ENCODE measurements at places on chromosomes 2 and 18.
A peak's percentile ranks its signal among the peaks of the same experiment; 100 is the strongest.

DNA sequence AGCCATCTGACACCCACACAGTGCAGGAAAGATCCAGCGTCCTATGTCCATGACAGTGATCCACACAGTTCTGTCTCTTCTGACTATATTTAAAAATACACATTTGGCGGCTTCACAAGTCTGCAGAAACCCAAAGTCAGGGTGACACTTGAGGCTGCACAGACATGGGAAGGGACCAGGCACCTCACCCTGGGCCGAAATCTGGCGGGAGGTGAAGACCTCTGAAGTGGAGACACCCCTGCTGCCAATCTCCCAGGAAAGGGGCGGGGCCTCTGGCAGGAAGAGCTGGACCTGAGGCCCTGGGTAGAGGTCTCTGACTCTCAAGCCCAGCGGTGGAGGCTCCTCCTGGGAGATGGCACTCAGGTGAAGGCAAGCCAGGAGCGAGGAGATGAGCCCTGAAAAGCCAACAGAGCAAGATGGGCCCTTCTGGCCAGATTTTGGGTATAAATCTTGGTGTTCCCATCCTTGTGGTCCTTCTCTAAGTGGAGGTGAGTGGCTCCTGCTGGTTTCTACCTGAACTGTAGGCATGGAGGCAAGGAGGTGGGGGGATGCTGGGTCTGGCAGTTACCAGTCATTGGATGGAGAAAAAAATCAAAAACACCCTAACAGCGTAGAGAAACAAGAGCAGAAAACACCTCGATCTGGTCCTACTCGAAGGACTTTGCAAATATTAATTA is 248.4 kb downstream of the HDAC4 start:
- no peak for DNase-seq

DNA sequence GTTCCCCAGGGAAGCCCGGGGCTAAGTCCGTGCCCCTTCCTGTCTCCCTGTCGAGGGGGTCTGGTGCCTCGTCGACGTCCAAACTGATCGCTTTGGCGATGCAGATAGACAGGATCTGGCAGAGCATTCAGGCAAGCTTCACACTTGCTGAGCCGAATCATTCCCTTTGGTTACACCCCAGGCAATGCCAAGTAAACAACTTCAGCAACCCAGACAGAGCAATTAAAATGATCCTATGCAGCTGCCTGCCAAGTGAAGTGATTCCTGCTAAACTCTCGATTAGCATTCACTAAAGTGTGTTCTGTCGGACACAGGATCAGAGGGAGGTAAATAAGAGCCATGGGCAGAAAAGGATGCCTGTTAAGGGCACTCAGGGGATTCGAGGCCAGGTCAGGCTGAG is 108.2 kb upstream of the RAB12 start:
- DNase-seq: no peak

DNA sequence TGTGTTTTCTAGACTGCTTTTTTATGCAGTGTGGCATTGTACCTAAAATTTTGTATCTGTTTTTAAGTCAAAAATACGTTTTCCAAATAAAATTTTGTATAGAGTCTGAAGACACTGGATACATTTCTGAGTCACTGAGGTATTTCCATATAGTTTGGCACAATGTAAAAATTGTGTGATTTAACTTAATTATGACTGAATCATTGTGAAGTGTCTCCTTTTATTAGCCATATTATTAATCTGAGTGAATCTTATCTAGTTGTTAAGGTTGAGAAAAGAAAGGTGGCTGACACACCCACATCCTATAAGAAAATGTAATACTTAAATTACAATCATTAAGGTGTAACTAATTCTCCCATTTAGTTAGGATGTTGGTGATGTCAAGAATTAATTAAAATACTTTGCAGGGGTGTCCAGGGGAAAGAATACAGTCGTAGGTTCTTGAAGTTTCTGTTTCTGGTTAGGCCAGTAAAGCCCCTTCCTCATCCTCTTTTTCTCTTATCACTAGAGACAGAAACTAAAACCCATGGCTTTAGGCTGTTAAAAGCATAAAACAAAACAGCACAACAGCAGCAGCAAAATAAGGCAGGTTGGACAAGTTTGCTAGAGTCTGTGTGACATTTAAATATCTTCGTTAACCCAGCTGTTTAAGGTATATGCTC is 71.6 kb downstream of the UBE2E3 start:
- DNase-seq: no peak

DNA sequence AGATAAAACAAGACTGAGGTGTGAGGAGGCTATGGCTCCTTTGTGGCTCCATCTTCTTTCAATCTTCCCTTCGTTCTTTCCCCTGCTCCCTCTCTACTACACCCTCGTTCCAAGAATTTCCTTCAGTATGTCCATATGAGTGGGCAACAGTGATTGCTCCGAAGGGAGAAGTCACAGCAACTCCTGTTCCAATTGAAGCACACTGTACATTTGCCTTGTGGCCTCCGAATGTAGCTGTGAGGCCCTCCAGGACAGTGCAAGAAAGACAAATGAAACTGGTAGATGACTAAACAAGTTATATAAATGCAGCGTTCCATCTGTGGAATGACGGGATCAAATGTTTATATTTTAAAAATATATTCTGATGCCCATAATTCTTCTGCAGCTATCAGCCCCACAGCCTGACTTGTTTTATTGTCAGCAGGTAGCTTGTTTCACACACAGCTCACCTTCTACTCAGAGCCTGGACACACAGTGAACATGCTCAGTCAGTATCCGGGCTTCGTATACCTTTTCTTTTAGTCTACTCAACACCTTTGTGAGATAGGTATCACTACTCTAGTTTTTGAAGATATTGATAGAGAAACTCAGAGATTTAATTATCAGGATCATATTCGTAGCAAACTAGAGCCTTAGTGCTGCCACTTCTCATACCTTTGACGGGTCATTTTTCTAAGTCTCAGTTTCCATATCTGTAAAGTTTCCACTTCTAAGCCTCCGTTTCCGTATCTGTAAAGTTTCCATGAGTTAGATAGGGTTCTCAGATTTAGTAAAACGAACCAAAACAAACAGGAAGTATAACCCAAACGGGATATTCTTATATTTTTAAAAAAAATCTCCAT is 216.7 kb upstream of the STON1 start:
- DNase-seq: no peak

DNA sequence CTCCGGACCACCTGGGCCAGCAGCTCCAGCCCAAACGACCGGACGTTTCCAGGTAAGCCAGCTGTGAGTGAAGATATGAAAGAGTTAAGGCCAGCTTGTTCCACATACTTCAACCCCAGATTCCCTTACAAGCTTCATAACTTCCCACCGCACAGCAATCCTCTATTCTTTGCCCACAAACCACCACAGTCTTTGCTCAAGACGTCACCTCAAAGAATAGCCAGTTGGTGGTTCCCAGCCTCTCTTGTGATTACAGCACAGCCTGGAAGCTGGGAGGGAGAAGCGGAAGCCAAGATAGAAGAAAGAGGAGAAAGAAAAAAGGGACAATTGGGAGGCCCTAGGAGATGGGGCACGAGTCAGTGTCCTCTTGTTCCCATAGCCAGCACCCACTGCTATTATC is 70.6 kb downstream of the NRP2 start:
- DNase-seq: no peak

DNA sequence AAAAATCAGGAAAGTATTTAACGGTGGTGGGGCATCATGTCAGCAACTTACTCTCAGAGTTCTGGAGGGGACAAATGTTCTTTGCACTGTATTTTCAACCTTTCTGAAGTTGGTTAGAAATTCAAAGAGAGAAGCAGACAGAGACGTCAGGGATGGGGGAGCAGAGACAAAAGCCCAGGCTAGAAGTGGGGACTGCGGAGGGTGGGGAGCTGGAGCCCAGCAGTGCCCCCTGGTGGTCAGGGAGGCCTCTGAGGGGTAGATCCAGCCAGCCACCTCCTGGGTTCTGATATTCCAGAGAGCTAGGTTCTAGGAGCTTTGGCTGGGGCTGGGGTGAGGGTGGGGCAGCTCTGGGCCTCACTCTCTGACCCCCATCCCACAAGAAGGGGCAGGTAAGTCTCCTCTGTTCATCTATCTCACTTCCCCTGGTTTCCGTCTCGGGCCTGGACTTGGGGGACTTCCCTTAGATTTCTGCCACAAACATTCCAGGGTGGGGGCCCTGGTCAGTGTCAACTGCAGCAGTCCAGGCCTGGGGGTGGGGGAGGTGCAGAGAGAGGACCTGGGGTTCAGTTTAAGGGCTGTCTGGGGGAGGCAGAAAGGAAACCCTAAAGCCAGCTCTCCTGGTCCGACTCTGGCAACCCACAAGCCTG is 8.9 kb downstream of the TNS1 start:
- peak; percentile 92 for DNase-seq

- DNase-seq: no peak
These were observed 284 bp downstream of the TIMM21 start for GRCh38 chr18:74148543-74149070.

GRCh38 chr18:79434607-79435401 is 39.1 kb downstream of the NFATC1 start:
- no peak for DNase-seq

DNA sequence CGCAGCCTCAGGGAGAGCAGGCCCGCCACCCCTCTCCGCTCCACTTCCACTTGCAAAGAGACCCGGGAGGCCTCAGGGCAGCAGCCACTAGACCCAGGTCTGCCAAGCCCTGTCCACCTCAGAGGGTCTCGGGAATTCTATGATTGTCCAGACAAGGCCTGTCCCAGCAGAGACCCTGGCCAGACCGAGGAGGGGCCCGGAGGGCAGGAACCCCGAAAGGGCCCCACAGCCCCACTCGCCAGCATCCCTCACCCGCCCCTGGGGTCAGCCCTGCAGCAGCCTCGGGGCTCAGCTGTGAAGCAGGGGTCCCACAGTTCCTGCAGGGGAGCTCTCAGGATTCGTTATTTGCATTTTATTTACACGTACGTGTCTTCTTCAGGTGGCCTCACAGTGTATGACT is 269.5 kb downstream of the EIPR1 start:
- no peak for DNase-seq

GRCh38 chr18:7784171-7784570 is 217.1 kb downstream of the PTPRM start:
- peak; percentile 18 for DNase-seq

GRCh38 chr2:200614249-200614648 is 28.4 kb downstream of the AOX1 start:
- no peak for DNase-seq

- no peak for DNase-seq
These were observed 20.8 kb downstream of the RBMS1 start for GRCh38 chr2:160472839-160473251.

GRCh38 chr18:40431071-40431985 is 1523.7 kb upstream of the PIK3C3 start:
- DNase-seq: no peak

DNA sequence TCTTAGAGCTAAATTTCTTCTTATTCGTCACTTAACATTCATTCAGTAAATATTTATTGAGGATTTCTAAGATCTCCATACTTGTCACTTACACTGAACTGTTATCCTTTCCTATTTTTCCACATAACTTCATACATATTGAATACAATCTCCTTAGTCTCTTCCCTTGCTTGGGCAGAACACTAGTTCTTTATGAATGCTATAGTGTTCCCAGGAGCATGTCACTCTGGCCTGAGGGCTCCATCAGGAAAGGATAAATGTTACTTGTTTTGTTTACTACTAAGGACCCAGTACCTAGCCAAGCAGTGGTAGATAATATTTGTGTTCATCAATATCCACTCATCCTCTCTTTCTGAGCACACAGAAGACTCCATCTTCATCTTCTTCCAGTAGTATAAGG is 544.7 kb downstream of the ZEB2 start:
- DNase-seq: no peak

DNA sequence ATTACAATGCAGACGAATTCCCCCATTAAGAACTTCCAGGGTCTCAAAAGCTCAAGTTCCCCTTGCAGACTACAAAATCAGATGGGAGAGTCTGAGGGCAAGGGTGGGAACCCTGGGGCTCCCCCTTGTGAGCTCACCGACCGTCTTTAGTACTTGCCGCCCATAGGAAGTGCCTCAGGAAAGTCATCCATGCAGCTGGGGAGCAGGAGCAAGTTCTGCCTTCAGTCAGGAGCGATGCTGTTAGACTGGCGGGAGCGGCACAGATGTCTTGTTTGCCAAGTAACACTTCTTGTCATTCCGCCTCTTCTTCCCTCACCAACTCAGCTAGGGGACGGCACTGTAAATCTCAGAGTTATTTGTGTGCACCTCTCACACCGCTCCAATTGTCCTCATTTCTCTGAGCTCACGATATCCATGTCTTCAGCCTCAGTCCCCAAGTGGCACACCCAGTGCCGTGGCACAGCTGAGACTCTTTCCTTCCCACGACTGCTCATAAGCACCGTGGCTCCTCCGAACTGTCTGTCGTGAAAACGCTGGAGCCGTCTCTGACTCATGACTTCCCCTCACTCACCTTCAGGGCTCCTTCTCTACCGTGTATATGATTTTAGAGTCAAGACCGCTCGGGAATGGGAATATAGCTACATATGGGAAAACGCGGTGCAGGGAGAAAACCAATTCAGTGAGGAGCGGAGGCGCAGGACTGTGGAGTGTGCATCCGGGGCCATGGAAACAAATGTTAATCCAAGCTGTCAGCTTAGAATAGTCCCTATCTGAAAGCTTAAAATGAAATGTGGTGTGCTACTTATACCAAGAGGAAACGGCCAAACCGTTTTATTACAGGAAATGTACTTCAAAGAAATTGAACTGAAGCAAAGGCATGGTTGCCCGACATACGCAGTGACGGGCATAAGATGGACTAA is 34.0 kb downstream of the UXS1 start:
- no peak for DNase-seq

- no peak for DNase-seq
These were observed 17.5 kb upstream of the DPP4 start for GRCh38 chr2:162091325-162092007.

GRCh38 chr2:38224821-38225437 is 149.0 kb upstream of the CYP1B1 start:
- DNase-seq: peak; percentile 33

DNA sequence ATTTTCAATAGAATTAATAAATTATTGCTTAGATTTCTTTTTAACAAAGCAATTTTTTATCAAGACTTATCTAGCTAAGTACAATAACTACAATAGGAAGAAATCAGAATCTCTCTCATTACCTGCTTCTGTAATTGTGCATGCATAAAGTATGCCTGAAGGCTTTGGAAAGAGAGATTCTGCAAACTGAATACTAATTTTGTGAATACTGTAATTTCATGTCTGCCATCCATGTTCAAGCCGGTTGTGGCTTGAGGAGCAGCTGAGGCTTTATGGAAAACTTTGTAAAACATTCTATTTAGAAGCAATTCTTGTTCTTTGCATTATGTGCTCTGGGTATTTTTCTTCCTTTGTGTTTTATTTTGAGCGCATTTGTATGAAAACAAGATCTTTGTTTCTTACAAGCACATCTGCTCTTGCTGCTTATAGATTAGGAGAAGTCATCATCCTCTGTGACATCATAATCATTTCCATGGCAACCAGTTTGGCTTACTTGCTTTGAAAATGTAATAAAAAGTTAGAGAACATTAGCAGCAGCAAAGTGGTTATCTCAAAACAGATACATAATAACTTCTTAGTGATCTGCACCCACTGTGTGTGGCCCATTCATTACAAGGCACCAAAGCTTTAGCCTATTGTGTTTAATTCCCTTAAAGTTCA is 16.0 kb upstream of the IKZF2 start:
- DNase-seq: no peak

GRCh38 chr2:211371465-211371864 is 815.1 kb downstream of the CPS1 start:
- DNase-seq: no peak

- no peak for DNase-seq
These were observed 54.0 kb upstream of the GPR75 start for GRCh38 chr2:53913721-53914120.

Data from iPS-NIHi11 (cell line).